ENCODE measurements at places on chromosomes 12 and 14.

DNA sequence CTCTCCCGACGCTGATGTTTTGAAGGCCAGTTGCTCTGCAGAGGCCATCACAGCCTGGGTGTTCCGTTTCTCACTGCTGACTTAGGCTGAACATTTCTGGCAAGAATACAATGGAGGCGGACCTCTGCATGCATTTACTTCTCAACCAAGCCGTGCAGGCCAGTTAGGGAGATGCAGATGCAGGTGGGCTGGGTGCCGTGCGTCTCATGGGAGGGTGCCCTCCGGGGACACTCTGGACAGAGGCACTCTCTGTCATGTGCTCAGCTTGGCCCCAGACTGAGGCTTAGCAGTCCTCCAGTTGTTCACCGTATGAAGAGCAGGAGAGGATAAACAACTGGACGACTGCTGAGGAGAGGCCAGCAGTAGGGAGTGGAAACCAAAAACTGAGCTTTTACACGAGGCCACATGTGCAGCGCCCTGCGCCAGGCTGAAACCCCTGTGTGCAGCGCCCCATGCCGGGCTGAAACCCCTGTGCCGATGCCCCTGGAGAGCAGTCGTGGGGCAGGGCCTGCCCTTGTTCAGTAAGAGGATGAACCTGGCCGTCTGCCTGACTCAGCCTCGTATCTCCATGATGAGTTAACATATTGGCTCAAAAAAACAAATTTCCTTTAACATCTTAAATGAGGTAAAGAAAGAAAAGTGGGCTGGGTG, 32.3 kb downstream of the DDX51 start:
- DNase-seq, result no peak

GRCh38 chr14:47715330-47715729, 39.9 kb upstream of the MDGA2 start:
- peak; percentile 48 for DNase-seq

- no peak for DNase-seq
These were observed 11.7 kb downstream of the ITPR2 start for GRCh38 chr12:26821212-26821701.

DNA sequence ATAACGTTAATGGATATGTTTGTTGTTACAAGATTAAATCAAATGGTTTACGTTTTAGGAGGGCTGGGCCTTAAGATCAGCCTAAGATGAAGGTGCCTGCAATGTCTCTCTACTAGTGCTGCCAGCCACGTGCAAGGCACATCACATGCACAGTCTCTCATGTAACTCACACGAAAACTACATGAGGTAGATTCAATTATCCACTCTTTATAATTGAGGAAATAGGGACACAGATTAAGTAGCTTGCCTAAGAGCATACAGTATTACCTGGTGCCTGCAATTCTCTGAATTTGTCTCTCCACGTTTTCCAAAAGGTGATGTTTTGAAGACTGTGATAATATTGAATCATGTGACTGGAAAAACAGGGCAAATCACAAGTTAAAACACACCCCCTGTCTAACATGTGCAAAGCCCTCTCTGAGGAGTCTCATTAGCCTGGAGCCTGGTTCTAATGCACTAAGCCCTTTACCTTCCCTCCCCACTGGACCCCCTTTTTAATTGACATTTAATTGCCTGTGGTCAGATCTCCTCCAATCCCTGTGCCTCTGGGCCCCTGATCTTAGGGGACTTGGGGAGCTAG, 14.6 kb upstream of the ATP2A2 start:
- no peak for DNase-seq

DNA sequence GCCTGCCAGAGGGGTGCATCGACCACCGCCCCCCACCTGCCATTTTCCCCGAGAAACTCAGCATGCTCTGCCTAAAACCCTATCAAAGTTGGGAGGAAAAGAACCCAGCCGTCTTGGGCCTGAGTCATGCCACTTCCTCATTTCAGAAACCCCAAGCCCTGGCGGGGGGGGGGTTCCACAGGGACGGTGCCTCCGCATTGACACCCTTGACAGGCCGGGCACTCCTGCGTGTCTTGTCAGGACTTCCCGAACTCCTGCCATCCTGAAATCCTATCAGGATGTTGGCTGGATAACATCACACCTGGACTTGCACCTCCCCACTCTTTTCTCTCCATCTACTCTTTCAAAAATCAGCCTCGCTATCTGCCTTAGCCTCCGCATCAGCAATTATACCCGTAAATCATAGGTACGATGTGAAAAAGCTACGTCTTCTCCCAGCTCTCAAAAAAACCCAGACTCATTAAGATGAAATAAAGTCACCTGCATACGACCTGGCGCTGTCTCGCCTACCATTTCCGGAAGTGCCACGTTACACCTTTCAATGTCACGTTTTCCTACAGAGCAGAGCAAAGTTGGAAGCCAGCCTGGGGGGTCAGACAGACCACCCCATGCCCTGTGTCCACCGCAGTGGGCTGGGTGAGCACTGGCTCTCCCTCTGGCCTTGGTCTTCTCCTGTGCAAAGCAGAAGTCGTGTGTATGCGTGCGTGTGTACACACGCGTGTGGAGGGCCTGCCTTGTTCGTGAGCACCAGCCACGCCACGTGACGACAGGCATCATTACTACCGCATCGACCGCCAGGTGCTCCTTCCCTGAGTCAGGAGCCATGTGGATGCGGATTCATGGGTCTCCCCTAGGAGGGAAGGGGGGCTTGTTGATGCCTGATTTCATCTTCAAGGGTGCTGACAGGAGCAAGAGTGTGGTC, 96.7 kb downstream of the RFLNA start:
- DNase-seq, result peak; percentile 65

GRCh38 chr14:100170880-100171279, 11.4 kb upstream of the DEGS2 start:
- DNase-seq, result no peak

GRCh38 chr14:93456356-93456755, 25.6 kb downstream of the UNC79 start:
- no peak for DNase-seq

Data from RCC 7860 (cell line).